ENCODE measurements at places on chromosomes 7 and 10. TPM values are rescaled to one million over a fixed set of nuclear protein-coding genes. Genes with fewer than 3 reads are reported as not detected.

DNA sequence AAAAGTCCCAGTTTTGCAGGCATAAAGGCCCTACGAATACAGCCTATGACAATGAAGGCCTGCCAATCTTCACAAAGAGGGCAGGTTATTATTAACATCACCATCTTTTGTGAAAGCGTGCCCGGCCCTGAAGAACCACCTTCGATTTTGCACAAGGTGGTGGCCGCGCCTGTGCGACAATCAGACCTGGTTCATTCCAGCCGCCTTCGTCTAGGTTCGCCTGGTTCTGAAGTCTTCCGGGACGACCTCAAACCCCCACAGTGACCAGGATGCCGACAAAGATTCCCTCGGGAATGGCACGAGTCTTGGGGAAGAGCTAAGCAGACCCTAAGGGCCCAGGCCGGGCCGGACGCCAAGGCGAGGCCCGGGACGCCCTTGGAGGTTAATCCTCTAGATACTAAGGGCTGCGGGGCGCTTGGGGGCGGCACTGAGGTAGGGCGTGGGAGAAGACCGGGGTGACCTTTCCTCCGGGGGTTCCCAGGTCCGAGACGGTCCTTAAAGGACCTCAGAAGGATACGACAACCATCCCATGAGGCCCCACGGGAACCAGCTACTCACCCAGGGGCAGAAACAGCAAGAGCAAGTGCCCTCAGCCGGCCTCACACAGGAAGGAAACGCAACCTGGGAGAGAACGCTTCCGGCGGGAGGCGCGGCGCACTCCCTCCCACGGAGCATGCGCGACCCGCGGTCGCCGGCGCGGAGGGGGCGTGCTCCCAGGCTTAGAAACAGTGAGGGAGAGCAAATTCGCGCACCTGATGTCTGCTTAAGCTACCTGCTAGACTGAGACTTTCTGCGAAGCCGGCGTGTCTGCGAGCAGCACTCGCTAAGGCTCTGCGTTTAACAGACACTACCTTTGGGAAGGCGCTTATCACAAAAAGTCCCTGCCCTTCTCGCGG is at the start of gene ATAD1:
Gene ATAD1 (minus strand): TSS at position 618 of the 896 bp plus-strand sequence. CDS start 3,627 bp downstream, outside the sequence.
- DNase-seq: peak; percentile 84

The PNLIPRP2 gene
- not detected for total RNA-seq

- no peak for DNase-seq
Observed at GRCh38 chr10:102120991-102121738, 997 bp upstream of the LDB1 start.

DNA sequence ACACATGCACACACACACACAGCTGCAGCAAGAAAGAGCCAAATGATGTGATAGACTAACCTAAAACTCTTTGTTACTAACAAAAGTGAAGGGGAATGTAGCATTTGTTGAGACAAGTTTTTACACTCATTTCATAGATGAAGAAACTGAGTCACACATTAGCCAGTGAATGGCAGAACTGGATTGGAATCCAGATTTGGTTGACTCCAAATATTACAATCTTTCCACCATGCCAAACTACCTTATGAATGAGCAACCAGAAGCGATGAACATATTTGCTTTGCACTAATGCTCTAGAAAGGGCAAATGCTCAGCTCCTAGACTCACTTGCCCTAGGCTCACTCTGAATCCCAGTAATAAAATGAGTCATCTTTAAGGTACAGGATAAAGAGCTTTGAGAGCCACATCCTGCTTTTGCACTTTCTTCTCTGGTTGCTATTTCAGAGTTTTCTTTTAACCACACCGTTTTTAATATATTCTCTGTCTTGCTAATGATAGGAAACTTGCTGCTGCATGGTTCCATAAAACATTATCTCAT is 111.9 kb downstream of the GPAM start:
- no peak for DNase-seq

The CALHM1 gene
- not detected for total RNA-seq

The ZNF425 gene
- total RNA-seq: 3.8 TPM

DNA sequence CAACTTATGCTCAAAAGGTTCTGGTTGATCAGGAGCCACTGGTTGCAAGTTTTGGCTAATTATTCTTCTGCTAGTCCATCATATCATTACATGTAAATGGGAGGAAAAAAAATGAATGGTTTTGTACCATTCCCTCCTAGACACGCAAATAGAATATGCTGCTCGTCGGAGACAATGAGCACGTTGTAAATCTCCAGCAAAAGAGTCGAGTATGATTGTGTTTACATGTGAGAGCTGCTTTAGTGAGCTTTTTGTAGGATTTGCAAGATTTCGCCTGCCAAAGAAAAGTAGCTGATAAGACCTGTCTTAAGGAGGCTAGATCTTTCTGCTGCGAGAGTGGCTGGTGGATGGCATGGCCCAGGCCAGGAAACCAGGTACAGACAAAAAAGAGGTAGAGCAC is 109.0 kb downstream of the ZMYND11 start:
- no peak for DNase-seq

DNA sequence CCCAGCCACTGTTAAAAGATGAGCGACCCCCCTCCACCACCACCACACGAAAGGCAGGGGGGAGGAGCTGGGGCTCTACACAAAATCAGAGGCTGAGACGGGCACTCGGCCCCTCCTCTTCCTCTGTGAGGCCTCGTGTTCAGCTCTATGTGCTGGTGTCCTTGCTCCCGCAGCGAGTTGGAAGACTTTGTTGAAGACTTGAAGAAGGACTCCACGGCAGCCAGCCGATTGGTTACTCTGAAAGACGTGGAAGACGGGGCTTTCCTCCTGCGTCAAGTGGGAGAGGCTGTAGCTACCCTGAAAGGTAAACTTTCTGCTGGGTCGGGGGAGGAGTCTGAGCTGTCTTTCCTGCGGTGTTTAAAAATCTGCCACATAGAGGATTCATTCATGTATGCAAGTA is 203.7 kb downstream of the ARHGAP21 start:
- DNase-seq: no peak

The FXYD4 gene
- total RNA-seq: not detected

DNA sequence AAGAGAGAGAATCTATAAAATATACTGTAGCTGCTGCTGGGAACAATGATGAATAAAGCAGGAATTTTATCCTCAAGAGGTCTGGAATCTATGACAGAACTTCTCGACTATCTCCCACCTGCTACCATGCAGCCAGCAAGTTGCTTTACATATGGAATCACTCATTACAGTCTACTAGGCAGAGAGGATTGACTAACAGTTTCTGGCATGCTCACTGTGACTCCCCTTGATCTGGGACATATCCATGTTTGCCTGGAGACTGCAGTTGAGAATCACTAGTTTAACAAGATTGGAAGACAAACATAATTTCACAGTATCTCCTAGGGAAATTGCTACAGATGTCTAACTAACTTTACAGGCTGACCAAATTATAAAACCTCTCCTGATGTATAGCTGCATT is 13.3 kb downstream of the GPR37 start:
- DNase-seq: no peak

The CPA1 gene
- total RNA-seq: not detected

- DNase-seq: no peak
Observed at GRCh38 chr10:122995936-122996335, 12.7 kb downstream of the IKZF5 start.

The AMPH gene
- total RNA-seq: 2.0 TPM

GRCh38 chr7:137940656-137941518 is 61.0 kb downstream of the CREB3L2 start:
- DNase-seq: no peak

DNA sequence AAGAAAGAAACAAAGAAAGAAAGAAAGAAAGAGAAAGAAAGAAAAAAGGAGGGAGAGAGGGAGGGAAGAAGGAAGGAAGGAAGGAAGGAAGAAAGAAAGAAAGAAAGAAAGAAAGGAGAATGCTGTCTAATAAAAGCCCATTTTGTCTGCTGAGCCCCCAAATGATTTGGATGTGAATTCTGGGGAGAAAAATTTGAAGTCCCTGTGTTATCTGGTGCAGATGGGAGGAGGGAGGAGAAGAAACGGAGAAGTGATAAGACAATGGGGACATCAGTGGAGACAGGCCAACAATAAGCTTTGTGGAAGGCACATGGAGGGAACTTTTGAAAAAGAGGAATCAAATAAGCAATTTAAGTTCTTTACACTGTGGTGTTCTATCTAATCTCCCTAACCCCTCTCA is 24.6 kb upstream of the TMEM273 start:
- DNase-seq: no peak

DNA sequence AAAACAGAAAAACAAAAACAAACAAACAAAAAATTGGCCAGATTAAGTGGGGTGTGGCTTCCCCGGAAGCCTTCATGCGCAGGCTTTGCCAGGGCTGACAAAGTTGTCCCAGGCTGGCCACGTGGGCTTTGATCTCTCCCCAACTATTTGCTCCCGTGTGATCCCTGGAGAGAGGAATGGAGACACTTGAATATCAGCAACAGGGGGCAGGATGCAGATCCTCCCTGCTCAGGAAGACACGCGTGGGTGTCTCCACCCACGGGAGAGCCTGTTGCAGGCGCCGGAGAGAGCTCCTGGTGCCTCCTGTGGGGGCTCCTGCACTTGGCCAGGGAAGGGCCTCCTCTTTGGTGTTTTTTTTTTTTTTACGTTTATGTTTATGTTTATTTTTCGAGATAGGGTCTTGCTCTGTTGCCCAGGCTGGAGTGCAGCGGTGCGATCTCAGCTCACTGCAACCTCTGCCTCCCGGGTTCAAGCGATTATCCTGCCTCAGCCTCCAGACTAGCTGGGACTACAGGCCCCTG is 19.0 kb downstream of the TRIM56 start:
- no peak for DNase-seq

The IFIT2 gene
- total RNA-seq: 1.1 TPM

GRCh38 chr7:22338877-22339276 is 18.1 kb downstream of the RAPGEF5 start:
- no peak for DNase-seq

- no peak for DNase-seq
Observed at GRCh38 chr10:78541481-78542140, 507.9 kb downstream of the RPS24 start.

The CUZD1 gene
- 2.7 TPM for total RNA-seq

DNA sequence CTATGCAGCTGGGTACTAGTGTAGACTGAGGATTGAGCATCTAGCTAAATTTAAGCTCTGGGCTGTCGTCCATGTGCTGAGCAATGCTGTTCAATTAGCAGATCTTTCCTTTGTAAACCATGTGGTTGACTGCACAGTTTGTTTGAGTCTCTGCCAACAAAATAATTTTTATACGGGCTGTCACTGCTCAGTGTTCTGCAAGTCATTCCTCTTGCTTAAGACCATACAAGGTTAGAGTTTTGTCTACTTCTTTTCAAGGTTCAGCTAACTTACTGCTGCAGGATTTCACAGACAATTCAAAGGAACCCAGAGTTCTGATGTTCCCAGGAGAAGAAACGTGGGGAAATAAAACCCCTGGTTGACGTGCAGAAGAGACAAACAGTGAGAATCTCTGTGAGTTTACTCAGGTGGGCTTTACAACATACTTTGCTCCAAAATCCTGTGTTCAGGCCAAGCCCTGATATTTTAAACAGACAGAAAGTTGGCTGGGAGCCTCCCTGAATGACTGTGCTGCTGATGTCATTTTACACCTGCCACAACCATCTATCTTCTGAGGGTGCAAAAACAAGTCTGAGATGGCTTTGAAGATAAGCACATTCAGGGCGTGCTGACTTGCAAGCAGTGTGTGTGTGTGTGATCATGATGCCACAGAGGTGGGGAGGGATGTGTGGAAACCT is 177.1 kb upstream of the SVIL start:
- DNase-seq: no peak

DNA sequence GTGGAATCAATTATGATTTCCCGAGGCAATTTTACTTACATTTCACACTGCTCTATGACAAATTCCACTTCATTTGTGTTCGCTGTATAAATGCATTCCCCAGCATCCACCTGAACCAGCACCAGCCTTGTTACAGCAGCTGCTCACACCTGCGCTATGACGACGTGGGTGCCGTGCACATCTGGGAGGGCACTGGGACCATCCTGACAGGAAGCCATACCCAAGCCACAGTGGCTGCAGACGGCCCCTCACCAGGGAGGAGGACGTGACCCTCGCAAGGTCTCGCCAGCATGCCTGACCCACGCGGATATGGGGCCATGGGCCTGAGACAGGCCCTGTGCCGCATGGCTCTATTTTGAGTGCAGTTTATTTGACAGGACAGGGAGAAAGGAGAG is 201.3 kb downstream of the MAD1L1 start:
- DNase-seq: peak; percentile 45

DNA sequence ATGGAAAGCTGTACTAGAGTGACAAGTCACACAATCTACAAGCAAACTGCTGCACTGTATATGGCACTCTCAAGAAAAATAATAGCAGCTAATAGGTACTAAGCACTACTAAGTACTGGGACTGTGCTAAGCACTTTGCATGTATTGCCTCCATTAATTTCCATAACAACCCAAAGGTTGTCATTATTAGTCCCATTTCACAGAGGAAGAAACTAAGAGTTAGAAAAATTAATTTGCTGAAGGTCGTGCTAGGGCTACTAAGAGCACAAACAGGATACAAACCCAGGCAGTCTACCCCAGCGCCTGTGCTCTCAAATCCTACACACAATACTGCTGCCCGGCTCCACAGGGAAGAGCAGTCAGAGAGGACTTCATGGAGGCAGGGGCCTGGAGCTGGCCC is 51.7 kb downstream of the DLG5 start:
- no peak for DNase-seq

The NMT2 gene
- total RNA-seq: 14.7 TPM

DNA sequence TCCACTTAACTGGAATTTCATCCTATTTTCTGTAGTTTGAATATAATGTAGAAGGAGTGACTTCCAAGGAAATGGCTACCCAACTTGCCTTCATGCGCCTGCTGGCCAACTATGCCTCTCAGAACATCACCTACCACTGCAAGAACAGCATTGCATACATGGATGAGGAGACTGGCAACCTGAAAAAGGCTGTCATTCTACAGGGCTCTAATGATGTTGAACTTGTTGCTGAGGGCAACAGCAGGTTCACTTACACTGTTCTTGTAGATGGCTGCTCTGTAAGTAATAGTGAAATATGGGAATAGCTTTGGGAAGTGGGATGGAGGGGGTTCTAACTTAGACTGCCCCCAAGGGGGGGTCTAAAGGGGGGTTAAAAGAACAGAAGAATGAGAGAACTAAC is 34.5 kb downstream of the COL1A2 start:
- DNase-seq: no peak

DNA sequence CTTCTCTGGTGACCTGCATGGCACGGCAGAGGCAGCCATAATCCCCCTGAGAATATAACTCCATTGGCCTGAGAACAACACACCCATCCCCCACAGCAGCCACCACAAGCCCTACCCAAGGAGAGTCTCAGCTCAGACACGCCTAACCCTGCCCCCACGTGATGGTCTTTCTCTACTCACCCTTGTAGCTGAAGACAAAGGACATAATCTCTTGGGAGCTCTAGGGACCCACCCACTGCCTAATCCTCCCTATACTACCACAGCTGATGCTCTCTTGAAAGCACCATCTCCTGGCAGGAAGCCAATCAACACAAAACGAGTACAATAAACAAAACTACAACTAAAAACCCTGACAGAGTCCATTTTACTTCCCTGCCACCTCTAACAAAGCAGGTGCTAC is 30.7 kb upstream of the HPSE2 start:
- no peak for DNase-seq

GRCh38 chr7:134458341-134458805 is 527 bp downstream of the AKR1B1 start:
- DNase-seq: peak; percentile 76

Data from suprapubic skin (tissue), 4 donors.